ENCODE measurements at places on chromosomes 1 and 21. TPM values are rescaled to one million over a fixed set of nuclear protein-coding genes. Genes with fewer than 3 reads are reported as not detected.

GRCh38 chr1:87530042-87530807 is 201.5 kb downstream of the LMO4 start:
- H3K36me3 ChIP-seq: no peaks in the 10 kb centered on the region
- no peaks in the 10 kb centered on the region for H3K27me3 ChIP-seq
- H3K4me3 ChIP-seq: no peak overlapping the region
- H3K4me1 ChIP-seq: no peaks in the 10 kb centered on the region

DNA sequence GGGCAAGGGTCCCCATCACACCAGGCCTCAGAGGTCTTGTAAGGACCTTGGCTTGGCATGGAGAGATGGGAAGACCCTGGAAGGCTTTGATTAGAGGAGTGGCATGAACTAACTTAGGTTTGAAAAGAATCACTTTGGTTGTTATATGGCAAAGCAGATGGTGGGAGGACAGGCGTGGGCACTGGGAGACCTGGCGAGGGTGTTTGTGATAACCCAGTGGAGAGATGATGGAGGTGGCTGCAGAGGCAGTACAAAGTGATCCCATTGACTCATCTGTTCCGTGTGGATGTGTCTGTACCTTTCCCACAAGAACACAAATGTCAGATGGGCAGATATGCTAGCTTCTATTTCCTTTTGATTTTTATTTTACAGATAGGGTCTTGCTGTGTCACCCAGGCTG is 168.3 kb downstream of the SLC35F3 start:
- no peak overlapping the region for H3K4me3 ChIP-seq
- no peak overlapping the region for H3K27ac ChIP-seq
- no peaks in the 10 kb centered on the region for H3K4me1 ChIP-seq
- no peak for DNase-seq
- H3K36me3 ChIP-seq: no peaks in the 10 kb centered on the region
- no peaks in the 10 kb centered on the region for H3K27me3 ChIP-seq

- no peak overlapping the region for H3K27ac ChIP-seq
- peaks cover 3% of the 10 kb centered on the region for H3K4me1 ChIP-seq
- no peaks in the 10 kb centered on the region for H3K27me3 ChIP-seq
- no peak for DNase-seq
Observed at GRCh38 chr21:25557180-25557579, 50.1 kb downstream of the MRPL39 start.

GRCh38 chr1:203098914-203099520 is 13.2 kb upstream of the MYOG start:
- no peak for DNase-seq
- peak overlapping the region; percentile 44 for H3K27ac ChIP-seq
- no peaks in the 10 kb centered on the region for H3K36me3 ChIP-seq
- H3K27me3 ChIP-seq: no peaks in the 10 kb centered on the region

DNA sequence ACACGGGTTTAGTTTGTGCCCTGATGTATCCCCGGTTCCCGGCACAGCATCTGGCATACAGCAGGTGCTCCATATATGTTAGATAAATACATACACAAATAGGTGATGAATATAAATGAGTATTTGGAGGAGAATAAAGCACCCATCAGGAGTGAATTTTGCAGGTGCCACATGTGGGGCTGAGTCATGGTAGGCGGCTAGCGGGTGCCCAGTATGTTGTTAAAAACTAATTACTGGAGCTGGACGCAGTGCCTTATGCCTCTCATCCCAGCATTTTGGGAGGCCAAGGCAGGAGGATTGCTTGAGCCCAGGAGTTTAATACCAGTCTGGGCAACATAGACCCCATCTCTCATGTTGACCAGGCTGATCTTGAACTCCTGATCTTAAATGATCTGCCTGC is 16.7 kb upstream of the WASF2 start:
- no peak overlapping the region for H3K4me3 ChIP-seq
- H3K36me3 ChIP-seq: no peaks in the 10 kb centered on the region
- H3K27me3 ChIP-seq: no peaks in the 10 kb centered on the region

DNA sequence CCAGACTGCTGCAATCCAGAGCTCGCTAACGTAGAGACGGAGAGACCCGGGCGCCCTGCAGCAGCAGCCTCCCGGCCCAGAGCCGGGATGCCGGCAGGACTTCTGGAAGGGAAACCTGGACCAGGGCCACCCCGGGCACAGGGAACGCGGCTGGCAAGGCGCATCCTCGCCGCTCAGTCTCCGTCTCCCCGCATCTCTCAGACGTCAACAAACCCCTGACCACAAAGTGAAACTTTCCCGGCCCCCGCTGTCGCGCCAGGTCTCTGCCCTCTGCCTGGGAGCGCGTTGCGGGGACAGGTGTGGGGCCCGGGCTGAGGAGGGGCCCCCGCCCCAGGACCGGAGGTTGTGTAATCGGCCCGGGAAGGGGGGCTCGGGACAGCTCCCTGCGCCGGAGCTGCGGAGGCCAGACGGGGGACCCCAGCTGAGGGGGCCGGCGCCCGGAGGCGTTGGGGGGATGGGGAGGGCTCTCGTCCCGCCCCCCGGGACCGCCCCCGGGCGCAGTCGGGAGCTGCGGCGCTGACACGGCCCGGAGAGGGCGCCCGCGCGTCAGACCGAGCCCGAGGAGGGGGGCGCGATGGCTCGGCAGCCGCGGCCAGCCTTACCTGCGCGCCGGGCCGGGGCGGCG is 116.6 kb upstream of the HIVEP3 start:
- H3K4me3 ChIP-seq: peak overlapping the region; percentile 100
- H3K36me3 ChIP-seq: no peaks in the 10 kb centered on the region
- H3K27me3 ChIP-seq: no peaks in the 10 kb centered on the region

- H3K4me3 ChIP-seq: no peak overlapping the region
- no peaks in the 10 kb centered on the region for H3K36me3 ChIP-seq
- no peaks in the 10 kb centered on the region for H3K27me3 ChIP-seq
- H3K27ac ChIP-seq: no peak overlapping the region
- H3K4me1 ChIP-seq: peaks cover 6% of the 10 kb centered on the region
Observed at GRCh38 chr1:34864759-34865158, 5.2 kb upstream of the SMIM12 start.

DNA sequence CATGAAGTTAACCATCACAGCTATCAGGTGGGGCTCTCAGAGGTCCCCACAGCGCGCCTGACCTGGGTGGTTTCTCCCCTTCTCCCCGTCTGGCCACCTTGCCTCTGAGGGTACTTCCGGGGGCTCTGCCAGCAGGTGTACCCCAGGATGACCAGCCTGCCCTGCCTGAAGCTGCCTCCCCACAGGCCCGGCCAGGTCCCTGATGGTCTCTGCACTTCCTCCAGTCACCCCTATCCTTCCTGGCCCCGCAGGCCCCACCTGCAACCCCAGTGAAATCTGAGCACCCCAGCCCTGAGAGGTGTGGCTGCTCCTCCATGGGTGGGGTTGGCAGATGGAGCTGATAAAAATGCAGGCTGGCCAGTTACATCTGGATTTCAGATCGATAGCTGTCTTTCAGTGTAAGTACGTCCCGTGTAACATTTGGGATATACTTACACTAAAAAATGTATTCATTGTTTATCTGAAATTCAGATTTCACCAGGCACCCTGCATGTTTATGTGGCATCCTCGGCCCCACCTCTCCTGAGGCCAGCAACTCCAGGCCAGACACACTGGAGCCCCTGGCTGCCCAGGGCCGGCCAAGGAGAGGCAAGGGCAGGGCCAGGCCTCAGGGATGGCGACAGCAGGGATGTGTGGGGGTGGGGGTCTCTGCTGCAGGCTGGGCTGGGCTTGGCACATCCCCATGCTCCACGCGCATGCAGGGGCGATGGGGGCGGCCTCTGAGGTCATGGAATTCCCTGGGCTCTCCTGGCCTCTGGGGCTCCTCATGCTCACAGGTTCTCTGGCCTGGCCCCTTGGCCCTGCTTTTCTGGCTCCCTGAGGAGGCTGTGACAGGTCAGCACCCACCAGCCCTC is 25.1 kb downstream of the LRRC3 start:
- DNase-seq: no peak
- H3K36me3 ChIP-seq: no peaks in the 10 kb centered on the region
- H3K4me3 ChIP-seq: no peak overlapping the region
- H3K27me3 ChIP-seq: peaks cover 8% of the 10 kb centered on the region
- no peaks in the 10 kb centered on the region for H3K4me1 ChIP-seq
- no peak overlapping the region for H3K27ac ChIP-seq

The COL24A1 gene
- 0.09 TPM for total RNA-seq

The TNNT2 gene
- 6.7 TPM for total RNA-seq

The RIPPLY3 gene
- not detected for total RNA-seq

The DAB1 gene
- total RNA-seq: 0.22 TPM

The TIAM1 gene
- total RNA-seq: 0.66 TPM

The OR2T11 gene
- not detected for total RNA-seq

All from gastrocnemius medialis (tissue), 4 donors.